ENCODE measurements at places on chromosomes 2 and 18. TPM values are rescaled to one million over a fixed set of nuclear protein-coding genes. Genes with fewer than 3 reads are reported as not detected.

DNA sequence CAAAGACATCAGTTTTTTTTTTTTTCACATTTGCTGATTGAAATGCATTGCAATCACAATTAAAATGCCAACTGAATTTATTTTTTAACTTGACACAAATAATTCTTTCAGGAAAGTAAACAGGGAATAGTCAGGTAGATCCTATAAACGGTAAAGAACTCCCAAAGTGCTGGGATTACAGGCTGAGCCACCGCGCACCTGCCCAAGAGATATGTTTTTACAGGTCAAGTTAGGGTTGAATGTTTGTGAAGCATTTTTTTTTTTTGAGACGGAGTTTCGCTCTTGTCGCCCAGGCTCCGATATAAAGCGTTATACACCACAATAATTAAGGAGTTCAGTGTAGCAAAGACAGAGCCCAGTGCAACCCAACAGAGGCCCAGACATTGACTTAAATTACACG is 15.1 kb downstream of the ITM2C start:
- no peaks in the 10 kb centered on the region for H3K27me3 ChIP-seq
- H3K4me1 ChIP-seq = peaks cover 24% of the 10 kb centered on the region
- H3K4me3 ChIP-seq = no peak overlapping the region

The FAP gene
- not detected for total RNA-seq

DNA sequence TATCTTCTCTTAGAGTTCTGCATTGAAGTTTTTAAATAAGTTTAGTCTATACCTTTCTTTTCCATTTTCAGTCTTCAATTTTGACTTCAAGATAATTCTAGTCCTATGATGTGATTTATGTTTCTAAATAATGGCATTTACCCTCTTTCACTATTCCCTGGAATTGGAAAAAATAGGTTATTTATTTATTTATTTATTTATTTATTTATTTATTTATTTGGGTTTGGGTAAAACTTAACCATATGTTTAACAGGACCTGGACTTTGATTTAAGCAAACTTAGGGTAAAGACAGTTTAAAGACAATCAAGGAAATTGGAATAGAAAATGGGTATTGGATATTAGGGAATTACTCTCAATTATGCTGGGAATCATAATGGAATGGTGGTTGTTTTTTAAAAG is 182.1 kb downstream of the RPIA start:
- H3K36me3 ChIP-seq = no peaks in the 10 kb centered on the region
- no peak overlapping the region for H3K27ac ChIP-seq
- DNase-seq = no peak
- H3K4me1 ChIP-seq = no peaks in the 10 kb centered on the region
- peaks cover 12% of the 10 kb centered on the region for H3K27me3 ChIP-seq
- H3K4me3 ChIP-seq = no peak overlapping the region

DNA sequence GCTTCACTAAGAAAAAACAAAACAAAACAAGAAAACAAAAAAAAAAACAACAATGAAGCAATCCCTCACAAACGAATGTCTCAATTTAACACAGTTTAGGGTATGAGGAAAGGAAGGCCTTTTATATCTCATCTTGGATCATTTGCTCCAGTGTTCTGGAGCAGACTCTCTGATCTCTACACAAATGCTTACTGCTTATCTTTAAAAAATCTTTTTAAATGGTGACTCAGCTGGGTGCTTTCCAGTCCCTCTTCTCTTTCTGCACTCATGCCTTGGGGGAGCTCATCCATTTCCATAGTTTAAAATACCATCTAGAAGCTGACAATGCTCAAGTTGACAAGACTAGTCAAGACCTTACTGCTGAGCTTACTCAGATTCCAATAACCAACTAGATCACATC is 56.2 kb downstream of the ETAA1 start:
- no peaks in the 10 kb centered on the region for H3K27me3 ChIP-seq
- no peak overlapping the region for H3K4me3 ChIP-seq
- DNase-seq = no peak
- no peaks in the 10 kb centered on the region for H3K36me3 ChIP-seq

- H3K4me3 ChIP-seq = no peak overlapping the region
- DNase-seq = no peak
- H3K4me1 ChIP-seq = no peaks in the 10 kb centered on the region
- peaks cover 2% of the 10 kb centered on the region for H3K27me3 ChIP-seq
- H3K27ac ChIP-seq = no peak overlapping the region
- H3K36me3 ChIP-seq = peaks cover 2% of the 10 kb centered on the region
Observed at GRCh38 chr2:37782155-37782673, 110.8 kb upstream of the CDC42EP3 start.

GRCh38 chr18:56224669-56225561 is 413.5 kb downstream of the TXNL1 start:
- no peak overlapping the region for H3K27ac ChIP-seq
- H3K36me3 ChIP-seq = no peaks in the 10 kb centered on the region

- H3K27ac ChIP-seq = no peak overlapping the region
- no peaks in the 10 kb centered on the region for H3K36me3 ChIP-seq
- peaks cover 24% of the 10 kb centered on the region for H3K27me3 ChIP-seq
Observed at GRCh38 chr2:9355716-9356115, 67.6 kb downstream of the ITGB1BP1 start.

DNA sequence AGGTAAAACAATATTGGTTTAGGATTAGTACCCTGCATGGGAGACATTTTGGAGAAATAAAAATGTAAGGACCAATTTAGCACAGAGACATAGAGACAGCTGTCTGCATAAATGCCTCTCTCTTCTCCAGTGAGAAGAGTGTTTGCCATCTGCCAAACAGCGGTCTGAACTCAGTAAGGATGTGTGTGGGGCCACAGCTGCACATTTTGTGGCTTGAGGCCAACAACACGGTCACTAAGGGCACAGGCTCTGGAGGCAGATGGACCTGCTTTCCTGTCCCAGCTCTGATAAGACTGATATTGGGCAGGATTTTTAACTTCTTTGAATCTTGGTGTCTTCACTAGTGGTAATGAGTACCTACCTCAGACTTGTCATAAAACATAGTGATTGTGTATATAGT is 10.2 kb downstream of the ZBTB14 start:
- no peak overlapping the region for H3K27ac ChIP-seq
- DNase-seq = no peak
- H3K4me3 ChIP-seq = no peak overlapping the region
- peaks cover 27% of the 10 kb centered on the region for H3K36me3 ChIP-seq

GRCh38 chr2:119645173-119645855 is 33.7 kb upstream of the TMEM177 start:
- DNase-seq = no peak
- H3K27ac ChIP-seq = no peak overlapping the region
- H3K4me1 ChIP-seq = no peaks in the 10 kb centered on the region
- no peaks in the 10 kb centered on the region for H3K27me3 ChIP-seq
- no peak overlapping the region for H3K4me3 ChIP-seq

The HOXD13 gene
- total RNA-seq = not detected

GRCh38 chr2:25936889-25937545 is 45.3 kb downstream of the KIF3C start:
- no peaks in the 10 kb centered on the region for H3K27me3 ChIP-seq
- H3K36me3 ChIP-seq = no peaks in the 10 kb centered on the region
- DNase-seq = no peak

Measured in activated CD4-positive, alpha-beta T cell treated with anti-CD3 and anti-CD28 coated beads, Interleukin-2, amount 10 ng/mL, durations not matched to agents 7 days and 5 days (primary cell).